ENCODE measurements at places on chromosomes 12 and 14.

DNA sequence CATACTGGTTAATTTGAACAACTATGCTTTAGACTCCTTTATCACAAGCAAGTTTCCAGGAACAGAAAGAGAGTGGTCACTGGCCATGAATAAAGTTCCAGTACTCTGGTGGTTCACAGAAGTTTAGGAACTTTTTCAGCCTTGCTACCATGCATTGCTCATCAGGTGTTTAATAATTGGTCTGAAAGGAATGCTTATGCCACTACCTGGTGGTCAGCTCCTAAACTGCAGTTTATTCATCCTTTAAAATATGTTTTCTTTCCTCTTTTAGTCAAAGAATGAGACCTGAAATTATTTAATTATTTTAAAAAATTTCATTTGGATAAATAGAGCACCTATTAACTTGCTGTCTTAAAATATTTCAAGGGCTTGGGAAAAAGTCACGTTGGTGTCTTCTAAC lies 260.1 kb upstream of the OR4E1 start:
- no peak for DNase-seq

DNA sequence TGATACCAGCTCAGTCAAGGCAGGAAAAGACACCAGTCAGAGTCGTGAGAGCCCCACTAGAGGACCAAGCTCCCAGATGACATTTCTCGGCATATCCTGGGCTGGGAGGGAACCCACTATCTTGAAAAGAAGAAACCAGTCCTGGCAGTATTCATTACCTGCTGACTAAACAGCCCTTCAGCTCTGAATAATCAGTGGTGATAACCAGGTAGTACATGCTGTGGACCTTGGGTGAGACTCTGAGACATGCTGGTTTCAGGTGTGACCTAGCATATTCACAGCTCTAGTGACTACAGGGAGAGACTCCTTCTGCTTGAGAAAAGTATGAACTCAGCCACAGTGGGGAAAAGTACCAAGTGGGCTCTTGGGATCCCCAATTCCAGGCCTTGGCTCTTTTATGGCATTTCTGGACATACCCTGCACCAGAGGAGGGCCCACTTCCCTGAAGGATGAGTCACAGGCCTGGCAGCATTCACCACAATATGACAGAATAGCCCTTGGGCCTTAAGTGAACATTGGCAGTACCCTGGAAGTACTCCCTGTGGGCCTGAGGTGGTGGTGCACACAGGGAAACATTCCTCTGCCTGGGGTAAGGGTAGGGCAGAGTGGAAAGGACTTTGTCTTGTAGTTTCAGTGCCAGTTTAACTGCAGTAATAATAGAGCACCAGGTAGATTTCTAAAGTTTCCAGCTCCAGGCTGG lies 82.6 kb upstream of the SLC38A4 start:
- no peak for DNase-seq

DNA sequence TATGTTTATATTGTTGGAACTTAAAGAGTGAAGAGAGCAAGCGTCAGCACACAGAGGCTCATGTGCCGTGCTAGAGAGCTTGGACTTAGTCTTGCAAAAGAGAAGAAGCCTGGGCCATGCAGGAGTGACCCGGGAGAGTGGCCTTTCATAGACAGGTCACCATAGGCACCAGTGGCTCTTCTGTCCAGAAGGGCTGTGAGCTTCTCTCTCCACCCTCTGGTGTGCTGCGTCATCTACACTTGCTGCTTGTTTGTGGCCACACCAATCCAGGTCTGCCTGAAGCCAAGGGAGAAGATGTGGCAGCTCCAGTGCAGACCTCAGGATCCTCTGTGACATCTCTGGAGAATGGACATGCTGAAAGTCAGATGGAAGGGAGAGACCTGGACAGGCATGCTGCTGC lies 74.4 kb downstream of the NTF3 start:
- no peak for DNase-seq

- no peak for DNase-seq
Observed at GRCh38 chr14:72924337-72924736, 1.9 kb upstream of the DCAF4 start.

- DNase-seq, result no peak
Observed at GRCh38 chr12:79710707-79711483, 20.1 kb upstream of the PAWR start.

GRCh38 chr12:40001406-40001805 lies 104.5 kb downstream of the SLC2A13 start:
- no peak for DNase-seq

DNA sequence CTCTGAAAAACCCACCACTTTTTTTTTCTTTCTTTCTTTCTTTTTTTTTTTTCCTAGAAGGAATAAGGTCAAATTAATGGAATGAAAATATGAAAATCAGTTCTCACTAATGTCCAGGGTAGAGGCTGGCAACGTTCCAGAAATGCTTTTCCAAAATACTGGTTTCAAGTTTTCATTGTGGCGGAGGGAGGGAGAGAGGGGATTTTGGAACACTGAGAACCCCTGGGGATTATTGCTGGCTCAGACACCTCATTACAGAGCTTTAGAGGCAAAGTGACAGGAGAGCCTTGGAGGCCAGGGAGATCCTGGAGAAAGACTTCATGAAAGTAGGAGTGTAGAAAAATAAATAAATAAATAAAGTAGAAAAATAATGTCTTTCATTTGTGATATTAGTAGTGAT lies 45.4 kb downstream of the ALX1 start:
- no peak for DNase-seq

GRCh38 chr14:26527095-26527494 lies 70.7 kb downstream of the NOVA1 start:
- no peak for DNase-seq

GRCh38 chr14:101057394-101057793 lies 153.9 kb upstream of the RTL1 start:
- DNase-seq, result no peak

- DNase-seq, result no peak
Observed at GRCh38 chr12:112283546-112283945, 98.7 kb downstream of the HECTD4 start.

- no peak for DNase-seq
Observed at GRCh38 chr12:6928703-6929407, 1.1 kb downstream of the ATN1 start.

GRCh38 chr12:95006206-95006605 lies 2.7 kb upstream of the NDUFA12 start:
- no peak for DNase-seq

GRCh38 chr12:81668475-81668874 lies 90.7 kb downstream of the PPFIA2 start:
- DNase-seq, result no peak

- no peak for DNase-seq
Observed at GRCh38 chr14:65011538-65011937, 24.8 kb downstream of the FNTB start.

GRCh38 chr14:68473794-68474193 lies 319.1 kb downstream of the ZFP36L1 start:
- no peak for DNase-seq

DNA sequence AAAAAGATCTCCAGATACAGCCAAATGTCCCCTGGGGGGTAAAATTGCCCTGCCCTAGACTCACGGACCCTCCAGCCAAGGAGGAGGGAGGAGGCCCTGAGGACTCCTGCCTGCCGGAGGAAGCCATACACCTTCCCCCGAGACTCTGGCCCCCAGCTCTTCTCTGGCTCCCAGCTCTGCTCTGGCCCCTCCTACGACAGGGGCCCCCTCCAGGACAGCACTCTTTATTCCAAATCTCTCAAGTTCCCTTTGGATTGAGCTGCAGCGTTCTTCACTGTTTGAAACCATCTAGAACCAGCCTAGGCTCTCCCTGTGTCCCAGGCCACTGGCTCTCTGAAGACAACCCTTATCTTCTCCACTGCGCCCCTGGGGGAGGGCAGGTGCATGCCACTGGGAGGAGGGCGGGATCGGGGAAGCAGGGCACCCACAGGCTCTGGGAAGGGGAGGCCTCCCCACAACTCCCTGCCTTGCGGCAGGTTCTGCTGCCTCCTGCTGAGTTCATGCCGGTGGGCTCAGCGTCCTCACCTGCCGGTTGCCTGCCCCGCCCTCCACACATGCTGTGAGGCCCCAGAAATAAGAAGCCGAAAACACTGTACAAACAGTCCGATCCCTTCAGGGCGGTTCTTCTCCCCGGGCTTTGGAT lies 112.7 kb downstream of the DICER1 start:
- no peak for DNase-seq

GRCh38 chr12:57591782-57592325 lies 862 bp downstream of the PIP4K2C start:
- DNase-seq, result no peak

- no peak for DNase-seq
Observed at GRCh38 chr14:32343926-32344430, 14.9 kb downstream of the AKAP6 start.

GRCh38 chr12:21416511-21417121 lies 20.8 kb upstream of the PYROXD1 start:
- DNase-seq, result no peak

- DNase-seq, result no peak
Observed at GRCh38 chr14:23694949-23695663, 58.9 kb downstream of the DHRS2 start.

DNA sequence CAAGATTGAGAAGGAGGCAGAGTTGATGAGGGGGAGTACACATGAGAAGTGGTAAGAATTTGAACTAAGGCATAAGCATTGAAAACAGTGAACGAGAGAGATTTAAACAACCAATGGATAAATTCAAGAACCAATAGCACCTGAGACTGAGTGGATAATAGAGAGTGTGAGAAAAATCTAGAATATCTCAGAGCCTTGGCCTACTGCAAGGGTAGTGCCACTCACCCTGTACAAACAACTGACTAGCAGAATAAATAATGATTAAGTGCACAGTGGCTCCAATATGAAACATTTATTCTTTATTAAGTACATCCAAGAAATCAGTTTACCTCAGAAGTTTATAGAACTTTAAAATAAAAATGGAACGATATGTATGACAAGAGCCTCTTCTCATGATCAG lies 54.4 kb downstream of the CAPS2 start:
- DNase-seq, result no peak

- DNase-seq, result no peak
Observed at GRCh38 chr14:31843361-31844091, 233.6 kb upstream of the ARHGAP5 start.

DNA sequence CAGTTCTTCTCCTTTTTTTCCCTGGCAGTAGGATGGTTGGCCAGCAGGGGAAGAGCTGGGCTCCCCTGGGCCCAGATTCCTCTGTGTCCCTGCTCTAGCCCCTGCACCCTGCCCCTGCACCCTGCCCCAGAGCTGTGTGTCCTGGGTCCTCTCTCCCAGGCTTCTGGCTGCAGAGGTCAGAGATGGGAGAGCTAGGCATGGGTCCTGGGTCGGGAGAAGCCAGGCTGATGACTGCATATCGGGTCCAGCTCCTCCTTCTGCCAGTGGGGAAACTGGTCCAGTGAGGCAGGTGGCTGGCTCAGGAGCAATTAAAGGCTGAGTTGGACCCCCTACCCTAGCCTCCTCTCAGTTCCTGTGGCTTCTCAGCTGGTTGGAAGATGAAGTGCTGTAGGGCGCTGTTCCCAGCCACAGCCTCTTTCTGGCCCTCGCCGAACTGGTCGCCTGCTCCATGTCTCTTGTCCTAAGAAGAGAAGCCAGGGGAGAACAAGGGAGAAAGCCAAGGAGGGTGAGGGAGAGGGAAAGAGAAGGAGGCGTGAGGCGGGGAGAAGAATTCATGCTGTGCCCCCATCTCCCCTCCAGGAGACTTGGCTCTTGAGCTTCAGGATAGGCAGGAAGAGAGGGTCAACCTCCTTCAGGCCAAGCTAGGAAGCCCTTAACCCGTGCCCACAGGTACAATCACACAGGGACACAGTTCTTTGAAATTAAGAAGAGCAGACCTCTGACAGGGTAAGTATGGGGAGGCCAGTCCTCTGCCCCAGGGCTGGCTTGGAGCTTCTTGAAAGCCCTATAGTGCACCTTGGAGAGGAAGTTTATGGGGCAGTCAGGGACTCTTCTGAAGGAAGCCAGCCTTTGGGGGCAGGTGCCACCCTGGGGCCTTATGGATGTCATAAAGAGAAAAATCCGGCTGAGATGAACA lies 9.5 kb downstream of the VASH1 start:
- DNase-seq, result no peak

GRCh38 chr12:96258104-96258961 lies 64.2 kb downstream of the ELK3 start:
- DNase-seq, result no peak

- DNase-seq, result no peak
Observed at GRCh38 chr14:99213527-99213971, 58.4 kb downstream of the BCL11B start.

GRCh38 chr14:60878536-60878935 lies 102.3 kb downstream of the TRMT5 start:
- peak; percentile 11 for DNase-seq

GRCh38 chr12:105030820-105031807 lies 45.0 kb downstream of the NOPCHAP1 start:
- no peak for DNase-seq

GRCh38 chr14:22383515-22384166 lies 205.4 kb downstream of the DAD1 start:
- no peak for DNase-seq

GRCh38 chr14:23548351-23549318 lies 2.9 kb downstream of the ZFHX2 start:
- DNase-seq, result no peak

DNA sequence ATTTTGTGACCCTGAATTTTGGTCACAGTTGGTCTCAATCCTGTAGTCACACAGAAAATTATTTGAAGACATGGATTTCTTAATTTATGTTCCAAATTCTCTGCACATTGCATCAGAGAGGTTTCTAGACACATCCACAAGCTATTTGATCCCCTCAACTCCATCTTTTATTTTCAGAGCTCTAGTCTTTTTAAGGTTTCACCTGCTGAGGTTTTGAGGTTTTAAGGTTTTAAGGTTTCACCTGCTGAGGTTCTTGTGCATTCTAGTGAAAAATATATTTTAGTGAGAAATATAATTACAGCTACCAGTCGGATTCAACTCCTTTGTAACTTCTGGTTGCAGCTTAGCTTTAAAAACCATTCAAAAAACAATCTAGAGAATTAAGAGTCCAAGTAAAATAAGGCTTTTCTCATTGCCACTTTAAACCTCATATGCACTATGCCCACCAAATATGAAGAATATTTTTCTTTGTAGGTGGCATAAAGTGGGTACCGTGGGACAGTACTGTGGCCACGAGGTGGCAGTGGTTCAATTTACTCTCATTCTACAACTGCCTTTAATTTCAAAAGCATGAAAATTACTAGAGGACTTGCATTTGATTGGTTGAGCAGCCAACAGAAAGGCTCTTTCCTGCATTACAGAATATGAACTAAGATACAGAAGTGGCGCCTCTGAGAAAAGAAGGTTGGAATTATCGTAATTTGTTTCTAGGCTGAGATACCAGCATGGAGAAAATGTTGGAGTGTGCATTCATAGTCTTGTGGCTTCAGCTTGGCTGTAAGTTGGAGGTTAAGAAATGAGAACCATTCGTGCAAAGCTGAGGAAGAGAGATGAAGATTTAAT lies 366.5 kb upstream of the OR4E1 start:
- no peak for DNase-seq

DNA sequence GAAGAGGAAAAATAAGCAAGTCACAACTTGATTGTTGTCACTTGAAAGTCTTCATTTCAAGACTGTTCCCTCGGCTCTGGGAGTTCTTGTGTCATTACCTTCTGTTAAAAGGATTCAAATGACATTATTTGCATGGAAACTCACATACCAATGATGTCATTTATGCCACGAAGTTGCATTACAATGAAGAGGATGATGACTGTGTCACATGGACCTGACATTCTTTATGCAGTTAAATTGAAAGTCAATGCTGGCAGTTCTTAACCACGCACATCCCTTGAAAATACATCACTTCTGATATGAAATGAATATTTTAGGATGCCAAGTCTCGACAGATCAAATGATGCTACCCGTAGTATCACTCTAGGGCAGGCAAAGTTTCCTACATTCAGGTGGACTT lies 1069.5 kb downstream of the VRK1 start:
- no peak for DNase-seq

GRCh38 chr12:49552425-49552824 lies 13.6 kb downstream of the KCNH3 start:
- DNase-seq, result no peak
